ENCODE measurements at places on chromosomes 3 and 15.

GRCh38 chr3:117435506-117435905 is 725.9 kb downstream of the TUSC7 start:
- no peak for DNase-seq

DNA sequence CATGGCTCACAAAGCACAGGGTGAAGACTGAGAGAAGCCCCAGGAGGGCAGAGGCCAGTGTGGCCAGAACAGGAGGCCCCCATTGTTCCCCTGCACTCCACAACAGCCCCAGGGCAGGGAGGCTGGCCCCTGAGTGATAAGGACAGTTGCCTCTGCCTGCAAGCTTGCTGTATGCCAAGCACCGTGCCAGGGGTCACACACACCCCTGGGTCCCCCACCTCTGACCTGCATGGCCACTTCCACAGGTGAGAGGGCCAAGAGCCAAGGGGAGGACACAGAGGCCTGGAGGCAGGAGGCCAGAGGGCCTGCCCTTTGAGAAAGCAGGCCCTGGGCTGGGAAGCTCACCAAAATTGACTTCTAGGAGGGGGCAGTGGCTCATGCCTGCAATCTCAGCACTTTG is 23.7 kb downstream of the ATRIP start:
- no peak for DNase-seq

DNA sequence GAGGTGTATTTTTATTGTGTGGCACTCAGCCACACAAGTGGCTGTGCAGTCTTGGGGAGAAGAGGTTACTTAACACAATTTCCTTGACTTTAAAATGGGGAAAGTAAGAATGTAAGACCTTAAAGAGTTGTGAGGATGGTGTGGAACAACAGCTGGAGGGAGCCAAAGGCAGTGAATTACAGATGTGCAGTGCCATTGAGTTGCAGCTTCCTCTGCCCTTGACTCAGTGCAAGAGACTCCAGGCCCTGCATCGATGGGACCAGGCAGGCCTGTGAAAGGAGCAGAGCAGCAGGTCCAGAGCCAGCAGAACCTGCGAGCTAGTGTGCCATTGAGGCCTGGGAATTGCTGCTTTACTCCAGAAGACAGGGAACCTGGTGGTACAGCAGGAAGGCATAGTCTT is 27.2 kb downstream of the EEFSEC start:
- DNase-seq: no peak

GRCh38 chr15:91865486-91865885 is 12.0 kb downstream of the SLCO3A1 start:
- no peak for DNase-seq

GRCh38 chr3:10366651-10367101 is 45.8 kb upstream of the SEC13 start:
- DNase-seq: no peak

GRCh38 chr3:70383360-70383831 is 71.0 kb upstream of the MDFIC2 start:
- no peak for DNase-seq

- no peak for DNase-seq
These were observed 25.3 kb downstream of the FBXO22 start for GRCh38 chr15:75928680-75929608.

- no peak for DNase-seq
These were observed 71.4 kb downstream of the TFDP2 start for GRCh38 chr3:142077859-142078500.
